Urothelium cell line (cell line): ENCODE measurements at places on chromosomes 12 and 14.
A peak's percentile ranks its signal among the peaks of the same experiment; 100 is the strongest.

- peak; percentile 31 for DNase-seq
These were observed 71.7 kb upstream of the ETV6 start for GRCh38 chr12:11577658-11578260.

DNA sequence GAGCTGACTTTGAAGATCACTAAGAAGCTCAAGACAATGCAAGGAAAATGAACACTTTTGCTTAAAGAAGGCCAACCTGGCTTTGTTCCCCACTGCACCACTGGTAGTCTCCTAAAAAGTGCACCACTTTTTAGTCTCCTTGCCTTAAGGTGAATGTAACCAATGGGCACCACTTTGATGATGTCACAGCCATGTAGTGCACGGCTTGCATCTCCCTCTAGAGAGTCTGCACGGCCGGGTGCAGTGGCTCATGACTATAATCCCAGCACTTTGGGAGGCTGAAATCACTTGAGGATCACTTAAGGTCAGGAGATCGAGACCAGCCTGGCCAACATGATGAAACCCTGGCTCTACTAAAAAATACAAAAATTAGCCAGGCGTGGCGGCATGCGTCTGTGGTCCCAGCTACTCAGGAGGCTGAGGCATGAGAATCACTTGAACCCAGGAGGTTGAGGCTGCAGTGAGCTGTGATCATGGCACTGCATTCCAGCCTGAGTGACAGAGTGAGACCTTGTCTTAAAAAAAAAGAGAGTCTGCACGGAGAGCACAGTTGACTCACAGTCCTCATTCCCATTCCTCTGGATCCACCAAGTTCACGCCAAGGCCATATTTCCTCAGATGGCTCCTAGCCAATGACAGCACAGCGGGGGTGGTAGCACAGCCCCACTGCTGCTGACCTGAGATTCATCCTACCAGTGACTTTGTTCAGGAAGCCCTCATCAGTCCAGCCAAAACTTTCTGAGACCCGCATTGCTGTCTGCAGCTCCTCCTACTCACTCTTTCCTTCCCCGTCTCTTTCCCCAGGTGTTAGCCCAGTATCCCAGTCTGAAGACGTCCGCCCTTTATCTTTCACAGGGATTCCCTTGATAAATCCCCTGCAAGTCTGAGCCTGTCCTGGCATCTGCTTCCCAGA lies 16.5 kb upstream of the IFT81 start:
- peak; percentile 40 for DNase-seq

DNA sequence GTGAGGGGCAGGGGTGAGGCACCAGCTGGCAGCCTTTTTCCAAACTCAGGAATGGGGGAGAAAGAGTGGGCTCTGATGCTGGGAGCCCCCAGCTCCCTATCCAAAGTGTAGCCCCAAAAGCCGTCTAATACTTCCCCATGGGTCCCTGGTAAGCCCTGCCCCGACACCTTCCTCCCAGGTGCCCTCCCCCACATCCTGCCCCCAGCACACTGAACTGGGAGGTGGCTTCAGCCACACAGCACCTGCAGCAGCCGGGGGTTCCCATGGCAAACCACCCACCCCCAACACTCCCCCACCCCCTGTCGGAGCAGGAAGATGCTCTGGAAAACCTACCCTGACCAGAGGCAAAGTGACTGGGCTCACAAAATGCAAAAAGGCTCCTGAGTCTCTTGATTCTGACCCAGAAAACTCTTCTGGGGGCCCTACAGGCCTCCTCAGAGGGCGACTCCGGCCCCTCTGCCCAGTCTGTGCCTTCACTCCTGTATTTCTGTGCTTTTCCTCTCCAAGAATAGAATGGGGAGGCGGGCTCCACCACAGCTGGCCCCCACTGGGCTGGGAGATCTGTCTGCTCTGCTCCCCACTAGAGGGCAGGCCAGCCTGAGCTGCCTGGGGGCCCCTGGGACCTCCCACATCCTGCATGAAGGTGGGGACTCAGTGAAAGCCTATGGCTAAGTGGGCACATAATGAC lies 81.6 kb downstream of the ITPK1 start:
- no peak for DNase-seq

GRCh38 chr14:104101086-104101621 lies 15.7 kb downstream of the ASPG start:
- no peak for DNase-seq

DNA sequence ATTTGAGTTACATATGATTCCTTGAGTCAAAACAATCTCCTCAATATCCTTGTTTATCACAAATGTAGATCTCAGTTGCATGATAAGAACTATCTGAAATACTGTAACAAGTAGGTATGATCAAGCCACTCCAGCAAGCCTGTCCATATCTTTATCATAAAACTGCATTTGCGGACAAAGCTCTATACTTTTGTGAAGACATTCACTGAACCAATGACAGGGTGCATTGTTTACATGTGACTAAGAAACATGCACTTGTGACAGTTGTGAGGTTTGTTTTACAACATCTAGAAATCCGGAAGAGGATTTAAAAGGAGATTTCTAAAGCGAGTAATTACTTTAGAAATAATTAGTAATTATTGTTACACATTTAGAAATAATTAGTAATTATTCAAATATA lies 111.7 kb downstream of the PPP2R5E start:
- DNase-seq = no peak

DNA sequence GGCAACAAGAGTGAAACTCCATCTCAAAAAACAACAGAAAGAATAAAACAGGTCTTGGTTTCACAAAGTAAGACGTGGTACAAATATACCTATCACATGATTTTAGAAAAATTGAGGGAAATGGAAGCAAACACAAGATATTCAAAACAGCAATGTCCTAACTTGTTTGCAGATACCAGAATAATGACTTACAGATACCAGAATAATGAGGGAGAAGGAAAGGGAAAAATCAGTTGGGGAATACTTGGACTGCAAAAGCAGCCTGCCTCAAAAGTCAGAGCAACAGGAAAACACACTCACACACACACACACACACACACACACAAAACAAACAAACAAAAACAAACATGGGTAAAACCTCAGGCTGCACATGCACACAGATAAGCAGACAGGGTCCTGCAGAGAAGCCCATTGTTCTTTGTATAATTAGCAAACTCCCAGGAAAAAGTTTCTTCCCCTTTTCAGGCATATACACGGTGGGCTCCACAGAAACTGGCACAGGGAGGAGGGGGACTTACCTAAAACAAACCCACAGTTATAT lies 65.7 kb upstream of the CAPRIN2 start:
- DNase-seq = no peak

DNA sequence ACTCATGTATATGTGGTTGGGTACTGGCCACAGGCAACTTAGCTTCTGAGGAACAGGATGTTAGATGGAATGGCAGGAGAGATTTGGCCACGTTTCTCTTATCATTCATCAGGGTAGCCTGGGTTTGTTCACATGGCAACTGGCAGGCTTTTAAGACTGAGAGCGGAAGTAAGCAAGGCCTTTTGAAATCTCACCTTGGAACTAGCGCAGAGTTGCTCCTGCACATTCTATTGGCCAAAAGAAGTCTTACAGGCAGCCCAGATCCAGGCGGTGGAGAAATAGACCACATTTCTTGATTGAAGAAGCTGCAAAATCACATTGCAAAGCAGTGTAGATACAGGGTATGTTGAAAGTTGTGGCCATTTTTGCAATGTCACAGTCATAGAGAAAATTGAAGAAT lies 3.7 kb downstream of the CLEC4A start:
- no peak for DNase-seq

DNA sequence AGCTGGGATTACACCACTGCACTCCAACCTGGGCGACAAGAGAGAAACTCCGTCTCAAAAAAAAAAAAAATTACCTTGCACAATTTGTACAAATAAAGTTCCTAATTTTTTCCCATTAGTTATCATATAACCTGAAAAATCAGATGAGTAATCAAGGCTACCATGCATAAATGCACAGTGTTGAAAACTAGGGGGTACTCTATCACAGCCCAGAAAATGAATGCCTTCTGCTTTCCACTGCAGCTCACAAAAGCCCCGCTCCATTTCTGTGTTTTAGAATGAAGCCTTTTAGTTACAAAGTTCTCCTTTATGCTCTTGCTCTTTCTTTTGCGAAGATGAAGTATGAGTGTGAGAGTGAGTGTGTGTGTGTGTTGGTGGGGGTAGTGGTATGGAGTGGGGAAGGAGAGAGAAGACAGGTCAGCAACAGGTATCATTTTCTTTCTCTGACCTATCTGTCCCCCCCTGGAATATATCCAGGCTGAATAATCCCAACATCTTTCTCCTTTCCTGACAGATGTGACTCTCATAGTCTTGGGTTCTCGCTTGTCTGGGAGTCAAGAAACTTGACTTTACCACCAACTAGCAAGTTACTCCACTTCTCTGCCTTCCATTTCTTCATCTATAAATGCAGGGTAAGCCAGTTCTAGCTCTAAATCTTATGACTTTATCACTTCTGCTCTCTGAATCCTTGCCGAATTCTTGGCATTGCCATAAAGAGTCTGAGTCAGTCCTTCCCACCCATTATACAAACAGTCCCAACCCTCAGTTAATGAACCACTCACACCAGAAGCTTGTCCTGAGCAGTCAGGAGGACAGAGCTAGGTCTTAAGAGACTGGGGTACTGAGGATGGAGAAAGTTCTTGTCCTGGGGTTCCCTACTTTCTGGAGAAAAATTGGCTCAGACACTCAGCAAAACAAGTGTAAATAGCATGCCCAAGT lies 16.1 kb downstream of the BIN2 start:
- DNase-seq = peak; percentile 58

- DNase-seq = no peak
These were observed 107.1 kb upstream of the DIO3 start for GRCh38 chr14:101454229-101454628.

DNA sequence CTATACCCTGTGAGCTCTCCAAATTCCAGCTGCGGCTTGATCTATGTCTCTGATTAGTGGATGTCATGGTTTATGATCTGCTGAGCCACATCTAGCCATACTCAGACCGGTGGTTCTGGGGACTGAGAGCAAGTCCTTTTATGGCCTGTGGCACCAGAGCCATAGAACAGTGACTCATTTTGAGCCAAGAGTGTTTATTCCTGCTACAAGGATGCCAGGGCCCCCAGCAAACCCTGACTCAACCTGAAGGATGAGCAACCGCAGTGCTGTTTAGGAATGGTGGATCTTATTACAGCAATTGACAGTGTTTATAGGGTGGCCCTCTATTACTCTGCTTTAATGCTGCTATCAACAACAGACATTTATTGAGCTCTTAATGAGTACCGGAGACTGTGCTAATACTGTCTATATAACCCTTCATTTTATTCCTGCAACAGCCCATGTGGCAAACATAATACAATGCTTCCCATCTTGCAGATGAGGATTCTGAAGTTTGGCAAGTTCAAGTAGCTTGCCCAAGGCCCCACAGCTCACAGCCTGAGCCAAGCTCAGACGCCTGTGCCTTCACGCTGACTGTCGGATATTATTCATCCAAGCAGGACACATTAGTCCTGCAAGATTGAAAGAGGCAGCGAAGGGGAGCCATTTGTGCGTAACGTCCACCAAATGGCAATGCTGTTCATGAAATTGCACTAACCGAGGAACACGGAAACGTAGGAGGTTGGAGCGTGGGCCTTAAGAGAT lies 273.6 kb upstream of the PWP1 start:
- DNase-seq = peak; percentile 70

- DNase-seq = no peak
These were observed 12.4 kb upstream of the SNAPC1 start for GRCh38 chr14:61749867-61750266.

DNA sequence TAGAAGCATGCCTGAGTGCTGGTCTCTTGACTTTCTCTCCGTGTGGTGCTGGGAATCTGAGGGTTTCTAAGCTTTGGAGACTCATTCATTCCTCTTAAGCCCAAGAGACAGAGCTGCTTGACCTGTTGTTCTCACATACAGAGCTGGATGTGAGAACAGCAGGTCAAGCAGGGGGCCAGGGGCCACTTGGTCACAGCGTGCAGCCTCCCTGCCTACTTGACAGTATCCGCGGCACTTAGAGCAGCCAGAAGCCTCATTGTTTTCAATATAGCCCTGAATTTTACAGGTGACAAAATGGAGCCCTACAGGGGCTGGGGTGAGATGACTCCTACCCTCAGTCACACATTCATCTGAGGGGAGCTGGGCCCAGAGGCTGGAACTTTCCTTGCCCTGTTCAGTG lies 88.9 kb downstream of the ESRRB start:
- no peak for DNase-seq

DNA sequence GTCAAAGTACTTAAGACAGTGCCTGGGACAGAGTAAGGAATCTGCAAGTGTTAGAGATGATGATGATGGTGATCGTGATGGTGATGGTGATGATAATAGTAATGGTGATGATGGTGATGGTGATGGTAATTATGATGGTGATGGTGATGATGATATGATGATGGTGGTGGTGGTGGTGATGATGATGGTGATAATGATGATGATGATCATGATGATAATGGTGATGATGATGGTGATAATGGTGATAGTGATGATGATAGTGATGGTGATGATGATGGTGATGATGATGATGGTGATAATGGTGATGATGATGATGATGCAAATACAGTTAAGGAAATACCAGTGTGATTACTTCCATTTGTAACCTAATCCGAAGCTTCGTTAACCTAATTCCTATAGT lies 5.2 kb upstream of the TMEM132C start:
- no peak for DNase-seq

DNA sequence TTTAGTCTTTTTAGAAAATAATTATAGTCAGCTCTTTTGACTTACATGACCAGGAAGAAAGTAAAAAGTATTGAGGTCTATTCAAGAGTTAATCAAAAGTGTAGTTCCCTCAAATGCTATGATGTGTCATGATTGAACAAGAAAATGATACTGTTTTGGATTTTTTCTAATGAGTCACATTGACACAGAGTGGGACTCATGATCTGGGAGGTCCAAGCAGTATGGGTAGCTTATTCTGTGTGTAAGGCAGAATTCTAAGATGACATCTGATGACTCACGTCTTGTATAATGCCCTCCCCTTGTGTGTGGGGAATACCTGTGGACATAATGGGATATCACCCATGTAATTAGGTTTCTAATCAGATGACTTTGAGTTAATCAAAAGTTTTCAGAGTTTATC lies 178.1 kb upstream of the DDHD1 start:
- peak; percentile 68 for DNase-seq

DNA sequence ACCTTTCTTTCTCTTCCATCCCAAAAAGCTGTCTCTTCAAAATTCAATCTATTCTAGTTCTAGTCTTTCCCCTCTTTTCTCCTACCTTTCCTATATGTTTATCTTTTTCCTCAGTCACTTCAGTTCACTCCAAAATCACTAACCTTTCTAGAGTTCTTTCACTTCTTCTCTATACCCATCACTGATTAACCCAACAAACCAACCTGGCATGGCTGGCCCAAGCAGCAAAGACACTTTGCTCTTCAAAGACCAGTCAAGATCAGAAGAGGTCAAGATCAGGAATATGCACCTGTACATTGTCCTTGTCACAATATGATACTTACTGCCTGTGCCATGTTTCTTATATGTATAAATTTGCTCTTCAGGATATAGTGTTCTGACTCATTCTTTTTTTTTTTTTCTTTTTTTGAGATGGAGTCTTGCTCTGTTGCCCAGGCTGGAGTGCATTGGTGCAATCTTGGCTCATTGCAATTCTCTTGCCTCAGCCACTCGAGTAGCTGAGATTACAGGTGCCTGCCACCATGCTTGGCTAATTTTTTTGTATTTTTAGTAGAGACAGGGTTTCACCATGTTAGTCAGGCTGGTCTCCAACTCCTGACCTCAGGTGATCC lies 112.9 kb downstream of the C12orf42 start:
- no peak for DNase-seq
